ENCODE measurements at places on chromosomes 11 and 22.
A peak's percentile ranks its signal among the peaks of the same experiment; 100 is the strongest.

DNA sequence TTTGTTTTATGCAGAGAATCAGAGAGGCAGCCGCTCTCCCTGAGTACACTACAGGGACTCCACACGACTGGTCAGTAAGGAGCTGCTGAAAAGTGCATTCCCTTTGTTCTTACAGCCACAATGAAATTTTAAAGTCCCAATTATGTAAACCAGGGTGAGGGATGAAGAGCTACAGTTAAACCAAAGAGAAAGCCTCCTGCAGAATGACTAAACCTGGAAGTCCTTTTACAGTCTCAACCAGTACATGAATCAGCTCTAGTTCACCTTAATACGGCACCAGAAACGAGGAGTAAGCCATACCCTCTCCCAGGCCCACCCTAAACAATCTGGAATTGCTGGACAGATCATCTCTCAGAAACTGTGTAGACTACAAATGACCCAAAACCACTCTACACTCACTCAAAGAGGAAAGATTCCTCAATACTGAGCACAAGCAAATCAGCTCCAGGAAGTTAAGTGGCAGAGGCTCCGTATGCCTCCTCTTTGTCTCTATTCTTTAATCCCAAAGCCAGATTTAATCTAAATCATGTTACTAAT is 113.1 kb downstream of the RBFOX2 start:
- no peak for DNase-seq

DNA sequence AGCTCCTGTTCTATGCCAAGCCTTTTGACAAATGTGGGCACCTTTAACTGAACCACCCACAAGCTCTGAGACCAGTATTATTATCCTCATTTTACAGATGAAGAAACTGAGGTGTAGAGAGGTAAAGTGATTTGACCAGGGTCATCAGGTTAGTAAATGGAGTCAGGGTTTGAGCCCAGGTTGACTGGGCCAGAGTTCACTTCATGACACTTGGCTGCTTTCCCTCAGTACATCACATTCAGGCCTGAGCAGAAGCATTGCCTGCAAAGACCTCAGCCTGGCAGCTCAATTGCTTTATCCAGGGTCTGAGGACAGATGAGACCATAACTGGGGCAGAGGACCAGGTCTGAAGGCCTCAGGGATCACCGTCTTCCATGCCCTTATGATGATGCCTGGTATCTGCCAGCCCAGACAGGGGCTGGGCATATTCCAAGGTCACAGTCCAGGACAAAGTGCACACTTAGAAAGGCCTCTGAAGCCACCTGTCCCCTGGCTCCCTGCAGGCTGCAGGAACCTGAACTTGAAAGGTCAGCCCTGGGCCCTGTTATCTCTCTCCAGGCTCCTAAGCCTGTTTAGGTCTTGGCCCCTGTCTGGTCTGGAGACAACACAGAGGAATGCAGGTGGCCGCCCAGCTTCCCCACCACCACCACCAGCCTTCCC is 32.0 kb downstream of the POU2AF3 start:
- no peak for DNase-seq

DNA sequence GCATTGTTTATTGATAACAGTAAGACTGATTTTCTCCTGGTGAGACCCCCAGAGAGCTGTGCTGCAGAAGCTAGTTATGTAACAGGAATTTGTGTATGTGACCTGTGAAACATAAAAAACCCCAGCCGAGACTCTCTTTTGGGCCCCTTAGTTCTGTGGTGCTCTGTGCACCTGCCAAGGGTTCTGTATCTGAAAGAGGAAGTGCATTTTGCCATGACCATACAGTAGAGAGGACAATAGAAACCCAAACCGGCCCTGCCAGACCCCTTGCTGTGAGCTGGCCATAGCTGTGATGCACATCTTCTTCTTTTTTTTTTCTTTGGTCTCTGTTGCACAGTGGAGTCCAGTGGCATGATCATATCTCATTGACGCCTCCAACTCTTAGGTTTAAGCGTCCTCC is 31.4 kb upstream of the APOL5 start:
- DNase-seq = no peak

GRCh38 chr11:119896387-119897045 is 167.5 kb upstream of the NECTIN1 start:
- DNase-seq = no peak

GRCh38 chr11:72686639-72687220 is 12.5 kb upstream of the PDE2A start:
- no peak for DNase-seq

- DNase-seq = no peak
Observed at GRCh38 chr22:24996420-24996952, 44.0 kb downstream of the KIAA1671 start.

DNA sequence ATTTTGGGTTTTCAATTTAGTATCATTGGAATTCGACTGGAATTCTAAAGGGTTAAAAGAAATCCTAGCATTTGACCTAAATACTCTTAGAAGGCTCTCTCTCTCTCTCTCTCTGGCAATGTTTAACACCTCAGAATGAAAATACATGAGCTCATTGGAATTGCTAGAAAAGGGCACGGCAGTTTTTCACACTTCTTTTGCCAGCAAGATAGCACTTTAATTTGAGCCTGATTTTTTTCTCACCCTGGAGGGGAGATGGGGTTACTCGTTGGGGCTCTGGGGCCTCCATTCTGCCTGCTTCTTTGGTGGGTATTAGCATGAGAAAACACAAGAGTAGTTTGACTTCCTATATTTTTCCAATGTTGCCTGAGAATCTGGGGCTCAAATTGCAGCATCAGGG is 22.8 kb upstream of the CLMP start:
- no peak for DNase-seq

- DNase-seq = no peak
Observed at GRCh38 chr11:111408789-111409727, 30.0 kb upstream of the POU2AF1 start.

DNA sequence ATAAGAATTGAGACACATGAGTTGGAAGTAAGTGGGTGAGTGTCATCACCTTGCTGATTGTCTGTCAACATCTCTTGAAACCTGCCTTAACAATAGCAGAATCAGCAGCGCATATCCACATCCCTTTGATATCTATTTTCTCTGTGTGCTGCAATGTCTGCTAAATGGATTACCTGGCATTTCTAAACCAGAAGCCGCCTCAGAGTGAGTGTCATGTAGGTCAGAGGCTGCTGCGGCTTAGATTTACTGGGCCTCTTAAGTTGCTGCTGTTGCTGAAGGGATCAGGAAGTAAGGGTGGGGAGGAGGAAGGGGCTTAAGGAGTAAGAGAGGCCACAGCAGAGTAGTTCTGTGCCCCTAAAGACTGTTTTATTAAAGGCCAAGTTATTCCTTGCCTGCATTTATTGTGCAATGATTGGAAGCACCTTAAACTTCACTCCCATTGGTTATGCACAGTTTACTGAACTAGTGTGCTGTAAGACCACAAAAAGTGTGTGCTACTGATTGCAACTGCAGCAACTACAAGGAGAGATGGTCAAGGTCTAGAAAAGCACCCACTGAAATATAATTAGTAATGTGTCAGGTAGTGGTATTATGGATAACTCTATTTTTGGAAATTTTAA is 29.8 kb upstream of the TMEM41B start:
- DNase-seq = no peak

- no peak for DNase-seq
Observed at GRCh38 chr11:19649751-19650150, 62.9 kb upstream of the NAV2 start.

DNA sequence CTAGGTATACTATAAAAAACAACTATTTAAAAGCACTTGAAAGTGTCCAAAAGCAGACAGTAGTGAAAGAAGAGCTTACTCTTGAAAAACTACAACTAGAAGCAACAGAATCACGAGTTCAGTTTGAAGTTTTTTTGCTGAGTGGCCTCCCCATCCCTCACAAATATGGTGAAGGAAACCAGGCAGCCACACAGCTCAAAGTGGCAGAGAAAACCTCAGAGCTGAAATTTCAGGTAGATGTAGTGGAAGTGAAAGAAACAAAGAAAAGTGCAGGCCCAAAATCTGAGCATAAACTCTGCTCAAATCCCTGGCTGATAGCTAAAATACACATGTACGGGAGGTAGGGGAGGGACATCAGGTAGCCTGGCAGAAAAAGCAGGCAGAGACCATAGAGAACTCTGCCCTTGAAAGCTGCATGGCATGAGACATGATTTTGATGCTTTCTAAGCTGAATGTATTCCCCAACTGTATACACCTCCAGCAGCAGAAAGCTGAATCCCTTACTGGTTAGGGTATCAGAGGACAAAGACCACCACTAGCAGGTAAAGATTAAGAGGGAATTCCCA is 12.1 kb downstream of the BTBD10 start:
- DNase-seq = no peak

DNA sequence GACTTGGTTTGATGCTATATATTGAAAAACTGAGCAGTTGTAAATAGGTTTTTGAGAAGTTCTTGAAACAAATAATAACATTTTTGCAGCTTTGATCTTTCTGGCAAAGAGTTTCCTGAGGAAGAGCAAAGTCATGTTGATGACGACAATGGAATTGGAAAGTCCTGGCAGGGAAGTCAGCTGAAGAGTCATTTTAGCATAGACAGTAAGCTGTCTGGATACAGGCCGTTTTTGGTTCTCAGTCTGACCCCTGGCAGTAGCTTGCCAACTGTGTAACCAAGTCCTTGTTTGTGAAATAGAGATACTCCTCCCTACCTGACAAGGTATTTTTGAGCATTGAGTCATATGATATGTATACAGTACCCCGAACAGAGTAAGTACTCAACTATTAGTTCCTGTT is 193.3 kb downstream of the C11orf91 start:
- DNase-seq = no peak

DNA sequence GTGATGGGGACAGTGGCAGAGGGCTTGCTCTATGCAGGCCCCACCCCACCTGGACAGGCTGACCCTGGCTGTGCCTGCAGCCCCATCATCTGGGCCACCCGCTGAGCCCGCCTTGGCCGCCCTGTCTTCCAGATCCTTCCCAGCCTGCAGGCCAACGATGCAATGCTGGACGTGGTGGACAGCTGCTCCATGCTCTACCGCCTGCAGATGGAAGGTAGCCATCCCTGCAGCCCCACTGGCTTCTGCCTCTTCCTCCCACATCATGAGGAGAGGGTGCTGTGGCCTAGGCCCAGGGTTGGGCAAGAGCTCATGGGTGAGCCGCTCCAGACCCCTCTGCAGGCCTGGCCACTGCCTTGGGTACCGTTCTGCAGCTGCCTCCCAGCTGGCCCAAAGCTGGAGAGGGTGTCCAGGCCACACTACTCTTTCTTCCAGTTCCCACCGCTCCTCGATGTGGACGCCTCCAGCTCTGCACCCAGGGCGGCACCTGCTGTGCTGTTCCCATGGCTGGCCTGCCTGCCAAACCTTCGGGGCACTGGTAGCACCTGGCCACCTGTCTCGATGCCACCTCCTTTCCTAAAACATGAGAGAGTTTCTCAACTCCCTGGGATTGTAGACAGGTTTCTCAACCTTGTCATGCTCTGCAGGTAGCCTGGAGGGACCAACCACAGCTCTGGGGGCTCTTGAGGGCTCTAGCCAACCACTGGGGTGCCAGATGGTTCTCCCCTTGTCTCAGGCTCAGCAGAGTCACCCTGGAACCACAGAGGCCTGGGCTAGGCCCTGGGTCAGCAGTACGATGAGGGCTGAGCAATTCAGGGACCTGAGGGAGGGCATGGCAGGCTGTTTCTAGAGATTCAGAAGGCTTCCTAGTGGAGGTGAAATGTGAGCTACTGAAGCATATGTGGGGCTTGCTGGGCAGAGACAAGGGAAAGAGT is 9.5 kb upstream of the GTSE1 start:
- DNase-seq = no peak

- DNase-seq = peak; percentile 50
Observed at GRCh38 chr11:129846508-129847335, 31.1 kb downstream of the TMEM45B start.

DNA sequence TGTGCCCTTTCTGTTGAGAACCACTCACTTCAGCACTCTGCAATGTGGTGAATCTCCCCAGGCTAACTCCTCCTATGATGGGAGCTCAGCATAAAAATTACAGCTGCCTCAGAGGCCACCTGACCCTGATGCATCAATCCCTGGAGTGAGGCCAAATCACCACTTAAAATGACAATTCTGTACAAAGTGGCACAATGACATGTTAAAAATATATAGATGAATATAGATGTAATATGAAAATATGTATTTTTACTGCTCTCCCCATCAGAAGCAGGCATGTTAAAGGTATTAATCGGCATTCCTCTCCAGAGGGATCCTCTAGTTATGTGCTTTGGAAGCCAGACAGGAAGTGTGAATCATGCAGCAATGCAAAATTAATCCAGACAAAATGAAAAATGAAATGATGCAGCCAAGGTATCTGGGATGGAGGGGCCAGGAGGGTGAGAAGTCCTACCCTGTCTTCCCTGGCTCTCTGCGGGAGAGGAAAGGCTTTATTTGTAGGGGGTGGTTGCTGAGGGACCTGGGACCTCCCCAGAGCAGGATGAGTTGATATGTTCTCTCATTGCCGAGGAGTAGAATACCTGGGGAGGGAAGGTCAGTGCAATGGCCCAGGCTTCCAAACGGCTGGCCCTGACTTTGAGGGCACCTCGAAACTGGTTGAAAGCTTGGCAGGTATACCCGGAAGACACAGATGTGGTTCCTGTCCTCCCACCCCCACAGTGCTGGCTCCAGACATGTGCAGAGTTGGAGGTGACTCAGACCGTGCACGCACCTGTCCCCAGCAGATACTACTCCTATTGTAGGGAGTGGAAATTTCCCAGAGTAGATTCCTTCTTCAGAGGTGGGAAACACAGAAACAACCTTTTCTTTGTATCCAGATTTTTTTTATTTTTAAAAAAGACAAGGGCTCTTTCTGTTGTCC is 347.9 kb upstream of the NCAM1 start:
- DNase-seq = no peak

- no peak for DNase-seq
Observed at GRCh38 chr11:32422545-32422944, 12.8 kb downstream of the WT1 start.

GRCh38 chr11:94742665-94743064 is 25.5 kb upstream of the AMOTL1 start:
- no peak for DNase-seq

DNA sequence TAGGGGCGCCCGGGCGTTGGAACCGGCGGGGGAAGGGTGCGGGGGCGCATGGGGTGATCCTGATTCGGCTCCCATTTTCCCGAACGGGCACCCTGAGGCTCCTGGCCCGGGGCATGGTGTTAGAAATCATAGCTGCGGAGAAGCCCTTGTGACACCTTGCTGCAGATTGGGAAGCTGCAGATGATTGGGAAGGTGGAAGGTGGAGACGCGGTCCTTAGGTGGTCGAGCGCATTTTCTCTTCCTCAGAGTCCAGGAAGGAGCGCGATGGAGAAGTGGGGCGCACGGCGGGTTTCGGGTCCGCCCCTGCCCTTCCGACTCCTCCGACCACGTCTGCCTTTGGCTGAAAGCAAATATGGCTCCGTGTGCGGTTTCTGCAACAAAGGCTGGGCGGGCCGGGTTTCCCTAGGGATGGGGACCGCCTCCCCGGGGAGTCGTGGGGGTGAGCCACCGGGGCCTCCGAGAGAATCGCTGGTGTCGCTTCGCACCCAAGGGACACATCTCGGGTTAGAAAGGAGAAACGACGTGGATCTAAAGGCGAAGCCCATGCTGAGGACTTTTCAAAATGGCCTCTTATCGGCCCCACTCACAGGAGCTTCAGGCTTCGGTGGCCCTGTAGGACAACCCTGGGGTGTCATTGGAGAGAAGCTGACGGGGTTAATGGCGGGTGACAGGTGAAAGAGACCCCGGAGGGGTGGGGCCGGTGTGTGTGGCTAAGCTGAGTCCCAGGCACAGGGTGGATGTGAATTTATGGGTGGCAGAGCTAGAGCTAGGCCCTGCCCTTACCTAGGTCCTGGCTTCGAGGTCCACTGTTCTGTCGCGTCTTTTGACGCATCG is 707 bp upstream of the FTH1 start:
- no peak for DNase-seq

Data from NCI-H2081 treated with DMSO at 0.1 percent for 48 hours (cell line).